ENCODE measurements at places on chromosomes 6 and 20. TPM values are rescaled to one million over a fixed set of nuclear protein-coding genes. Genes with fewer than 3 reads are reported as not detected.

COL19A1 gene
- 0.33 TPM for total RNA-seq

BANF2 gene
- total RNA-seq: not detected

PCIF1 gene
- total RNA-seq: 72.0 TPM

NR2E1 gene
- total RNA-seq: not detected

CGA gene
- not detected for total RNA-seq
